Sigmoid colon (tissue), 7 donors: ENCODE measurements at places on chromosomes 6 and 20. TPM values are rescaled to one million over a fixed set of nuclear protein-coding genes. Genes with fewer than 3 reads are reported as not detected.

GRCh38 chr6:20600831-20601230 is 66.6 kb downstream of the CDKAL1 start:
- no peak for DNase-seq

DNA sequence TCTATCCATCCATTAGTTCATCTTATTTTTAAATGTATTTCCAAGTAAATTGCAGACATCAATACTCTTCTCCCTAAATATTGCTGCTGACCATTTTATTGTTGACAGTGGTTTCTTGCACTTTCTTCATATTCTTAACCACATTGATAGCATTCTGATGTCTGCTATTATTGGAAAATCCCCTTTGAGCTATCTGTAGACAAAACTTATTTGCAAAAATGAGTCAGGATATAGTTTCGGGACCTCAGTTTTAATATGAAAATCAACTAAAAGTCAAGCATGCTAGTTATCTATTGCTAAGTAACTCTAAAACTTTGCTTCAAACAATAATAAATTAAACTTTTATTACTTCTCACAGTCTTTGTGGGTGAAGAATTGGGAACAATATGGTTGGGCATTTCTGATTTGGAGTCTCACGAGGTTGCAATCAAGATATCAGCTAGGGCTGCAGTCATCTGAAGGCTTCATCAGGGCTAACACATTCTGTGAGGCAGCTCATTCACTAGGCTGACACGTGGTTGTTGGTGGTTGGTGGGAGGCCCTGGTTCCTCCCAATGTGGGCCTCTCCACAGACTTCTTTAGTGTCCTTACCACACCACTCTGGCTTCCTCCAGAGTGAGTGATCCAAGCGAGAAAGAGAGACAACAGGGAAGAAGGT is 32.7 kb downstream of the CD109 start:
- no peak for DNase-seq

DNA sequence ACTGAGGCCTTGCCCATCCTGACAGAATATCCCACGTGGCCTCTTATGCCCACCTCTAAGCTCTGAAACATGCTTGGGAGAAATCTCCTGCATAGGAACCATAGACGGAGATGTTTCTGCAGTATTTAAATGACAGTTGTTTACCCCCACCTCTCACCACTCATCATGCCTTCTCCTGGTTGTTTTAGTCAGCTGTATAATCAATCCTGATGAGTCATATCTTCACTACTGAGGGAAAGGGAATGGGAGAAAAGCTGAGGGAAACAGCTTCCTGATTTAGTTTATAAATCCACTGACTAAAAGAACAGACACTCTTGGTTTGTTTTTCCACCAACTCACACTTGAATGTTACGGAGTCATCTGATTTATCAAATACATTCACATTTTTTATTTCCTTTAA is 113.2 kb upstream of the TENT5A start:
- DNase-seq: no peak

- DNase-seq: no peak
Measured at GRCh38 chr6:25105070-25105925, 169.5 kb upstream of the RIPOR2 start.

DNA sequence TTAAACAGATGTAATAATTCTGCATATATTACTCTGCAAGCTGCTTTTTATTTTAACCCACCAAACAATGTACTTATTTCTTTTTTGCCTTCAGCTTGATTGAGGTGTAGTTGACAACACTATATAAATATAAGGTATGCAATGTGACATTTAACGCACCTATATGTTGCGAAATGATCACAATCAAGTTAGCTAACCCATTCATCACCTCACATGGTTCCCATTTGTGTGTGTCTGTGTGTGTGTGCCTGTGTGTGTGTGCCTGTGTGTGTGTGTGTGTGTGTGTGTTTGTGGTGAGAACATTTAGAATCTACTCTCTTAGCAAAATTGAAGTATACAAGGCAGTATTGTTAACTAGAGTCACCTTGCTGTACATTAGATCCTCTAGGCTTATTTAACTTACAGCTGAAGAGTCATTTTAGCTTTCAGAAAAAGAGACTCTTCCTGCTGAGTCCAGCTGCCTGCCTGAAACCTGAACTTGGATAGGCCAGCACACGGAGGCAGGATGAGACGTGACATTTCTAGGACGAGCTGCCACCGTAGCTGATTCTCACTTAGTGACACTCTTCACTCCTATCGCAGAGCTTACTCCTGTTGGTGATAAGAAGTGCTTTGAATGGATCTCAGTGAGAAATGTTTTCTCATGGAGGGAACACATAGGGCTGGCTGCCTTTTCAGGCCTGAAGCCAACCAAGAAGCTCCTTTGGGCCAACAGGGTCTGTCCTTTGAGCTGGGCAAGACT is 126.5 kb upstream of the RIPOR2 start:
- no peak for DNase-seq

GRCh38 chr6:68654134-68654533 is 19.1 kb downstream of the ADGRB3 start:
- DNase-seq: no peak

The BTN1A1 gene
- polyA plus RNA-seq: not detected

The PRR18 gene
- 0.06 TPM for polyA plus RNA-seq

The MATN4 gene
- polyA plus RNA-seq: 0.17 TPM

The AARS2 gene
- polyA plus RNA-seq: 9.7 TPM

The MYMX gene
- polyA plus RNA-seq: 0.28 TPM
